ENCODE measurements at places on chromosomes 13 and 19.

DNA sequence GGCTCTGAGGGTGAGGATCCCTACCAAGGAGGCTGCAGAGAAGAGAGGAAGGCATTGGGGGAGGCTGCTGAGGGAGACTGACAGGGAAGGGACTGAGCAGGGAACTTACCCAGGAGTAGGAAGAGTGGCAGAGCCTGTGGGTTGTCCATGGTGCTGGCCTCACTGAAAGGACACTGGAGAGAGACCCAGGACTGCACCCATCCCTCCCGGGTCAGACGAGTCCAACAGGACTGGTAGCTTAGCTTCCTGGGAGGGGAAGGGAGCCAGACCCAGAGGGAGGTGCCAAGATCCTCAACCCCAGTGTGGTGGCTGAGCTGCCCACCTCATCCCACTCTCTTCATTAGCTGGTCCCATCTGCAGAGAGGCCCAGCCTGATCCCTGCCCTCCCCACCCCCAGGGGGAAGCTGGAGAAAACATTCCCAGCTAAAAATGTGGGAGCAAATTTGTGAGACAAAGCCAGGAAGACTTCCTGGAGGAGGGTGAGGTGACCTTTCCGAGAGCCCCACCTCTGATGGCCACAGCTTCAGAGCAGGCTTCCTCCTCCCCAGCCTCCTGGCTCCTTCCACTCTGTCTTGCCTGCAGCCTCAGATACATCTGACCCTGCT lies at the start of gene VSIG10L:
TSS of gene VSIG10L (minus strand) at position 164 of the 605 bp plus-strand sequence. CDS start at position 149, 15 bp downstream.
- DNase-seq, result no peak

DNA sequence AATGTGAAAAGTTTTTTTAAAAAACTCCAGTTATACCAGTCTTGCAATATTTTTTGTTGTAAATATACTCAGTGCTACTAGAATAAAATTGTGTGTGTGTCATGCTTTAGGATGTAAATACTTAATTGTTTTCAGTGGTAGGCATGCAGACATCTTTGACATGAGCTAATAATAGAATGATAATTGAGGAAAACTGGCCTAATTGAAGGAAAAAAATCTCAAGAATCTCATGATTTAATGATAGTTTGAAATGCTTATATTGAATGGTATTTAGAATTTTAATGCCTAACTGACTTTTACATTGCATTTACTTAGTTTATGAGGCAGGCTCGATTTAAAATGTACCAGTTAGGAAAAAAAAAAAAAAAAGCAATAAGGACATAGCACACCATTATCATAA lies 3.2 kb upstream of the MAB21L1 start:
- no peak for DNase-seq

DNA sequence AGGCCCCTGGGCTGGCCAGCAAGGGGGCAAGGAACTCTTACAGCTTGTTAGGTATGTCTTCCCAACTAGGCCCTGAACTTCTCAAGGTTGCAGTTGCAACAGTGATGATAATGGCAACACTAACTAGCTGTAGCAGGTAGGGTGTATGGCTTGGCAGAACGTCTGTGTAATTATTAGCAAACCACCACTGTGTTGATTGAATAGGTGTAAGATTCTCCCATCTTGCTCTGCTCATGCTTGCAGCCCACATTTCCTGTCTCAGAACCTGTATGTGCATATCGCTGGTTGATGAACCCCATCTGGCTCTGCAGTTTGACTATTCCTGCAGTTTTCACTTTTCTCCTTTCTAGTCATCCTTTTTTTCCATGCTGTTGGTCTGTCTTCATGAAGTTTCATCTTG lies 178.8 kb downstream of the KATNAL1 start:
- no peak for DNase-seq

DNA sequence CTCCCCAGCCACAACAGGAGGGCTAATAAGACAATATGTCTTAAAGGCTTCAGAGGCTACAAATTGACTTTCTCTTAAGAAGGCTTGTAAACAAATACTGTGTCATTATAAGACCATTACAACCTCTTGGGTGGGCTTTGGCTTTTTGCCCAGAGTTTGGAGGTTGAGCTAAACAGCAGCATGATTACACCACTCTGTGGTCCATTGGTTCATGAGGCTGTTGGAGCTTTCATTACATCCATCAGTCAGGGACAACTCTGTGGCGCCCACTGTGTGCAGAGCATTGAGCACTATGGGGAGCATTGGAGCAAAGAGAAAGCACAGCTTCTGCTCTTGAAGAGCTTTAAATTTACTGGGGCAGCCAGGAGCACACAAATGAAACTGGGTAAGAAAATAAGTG lies 75.9 kb downstream of the TNFSF11 start:
- no peak for DNase-seq

DNA sequence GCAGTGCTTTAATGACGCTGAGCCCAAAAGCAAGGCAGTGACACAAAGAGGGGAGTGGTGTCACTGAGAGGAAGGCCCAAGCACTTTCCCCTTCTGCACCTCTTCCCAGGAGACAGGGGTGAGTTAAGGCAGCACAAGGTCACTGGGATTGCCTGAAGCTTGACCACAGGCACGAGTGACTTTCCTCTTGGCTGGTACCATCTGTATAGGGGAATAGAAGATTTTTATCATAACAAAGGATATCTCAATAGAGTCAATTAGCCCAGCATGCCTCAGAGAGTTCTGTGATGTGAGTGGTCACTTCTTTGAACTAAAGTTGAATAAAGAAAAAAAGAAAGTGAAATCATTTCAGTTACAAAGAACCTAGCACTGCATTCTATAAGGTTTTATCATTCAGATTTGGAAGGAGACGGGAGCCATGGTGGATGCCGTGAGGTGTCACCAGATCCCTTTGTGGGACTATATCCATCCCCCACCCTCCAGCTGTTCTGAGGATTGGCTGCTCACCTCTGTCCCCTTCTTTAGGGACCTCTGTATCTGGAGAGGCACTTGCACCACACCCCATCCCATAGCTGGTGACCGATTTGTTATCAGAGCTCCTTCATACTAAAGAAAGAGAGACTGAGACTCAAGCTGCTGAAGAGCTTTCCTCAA lies 291.2 kb downstream of the DCT start:
- DNase-seq, result no peak

DNA sequence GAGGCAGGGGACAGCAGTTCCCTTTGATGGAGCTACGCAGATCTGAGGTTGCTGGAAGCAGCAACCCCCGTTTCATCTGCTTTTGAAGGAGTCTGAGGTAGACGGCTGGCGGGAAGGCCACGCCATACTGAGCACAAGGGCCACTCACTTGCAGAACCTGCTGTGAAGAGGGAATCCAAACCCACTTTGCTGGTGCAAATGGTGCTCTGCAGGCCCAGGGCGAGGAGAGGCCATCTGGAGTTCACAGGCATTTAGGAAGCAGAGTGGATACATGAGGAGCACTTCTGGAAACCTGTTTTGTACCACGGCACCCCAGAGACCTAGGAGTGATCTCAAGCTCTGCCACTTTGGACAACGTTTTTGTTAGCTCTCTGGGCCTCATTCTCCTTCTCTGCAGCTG lies 227.8 kb downstream of the UQCRFS1 start:
- DNase-seq, result no peak

DNA sequence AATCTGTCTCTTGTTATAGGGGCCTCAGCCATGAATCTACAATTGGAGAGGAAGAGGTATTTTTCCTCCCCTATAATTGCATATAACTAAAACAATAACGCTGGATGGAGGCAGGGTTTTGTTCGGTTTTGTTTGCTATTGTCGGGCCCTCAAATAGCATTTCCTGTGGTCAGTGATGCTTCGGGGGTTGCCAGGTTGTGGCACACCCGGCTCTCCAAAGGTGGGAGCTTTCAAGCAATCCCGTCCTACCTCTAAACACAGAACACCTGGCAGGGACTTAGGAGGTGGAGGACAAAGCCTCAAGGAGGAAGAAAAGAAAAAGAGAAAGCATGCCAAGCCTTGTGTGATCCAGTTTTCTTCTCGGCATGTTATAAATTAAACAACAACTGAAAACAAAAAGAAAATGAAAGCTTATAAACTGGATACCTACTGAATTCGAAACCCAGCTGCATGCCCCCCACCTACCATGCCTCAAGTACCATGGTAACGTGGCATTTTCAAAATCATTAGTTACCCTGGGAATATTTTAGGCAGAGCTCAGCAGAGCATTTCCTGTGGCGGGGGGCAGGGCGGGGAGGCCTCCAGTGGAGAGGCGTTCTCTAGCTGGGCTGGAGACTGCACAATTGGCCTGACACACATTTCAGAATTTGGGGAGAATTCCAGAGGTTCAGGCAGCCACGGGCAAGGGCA lies 213.8 kb downstream of the DCLK1 start:
- no peak for DNase-seq

DNA sequence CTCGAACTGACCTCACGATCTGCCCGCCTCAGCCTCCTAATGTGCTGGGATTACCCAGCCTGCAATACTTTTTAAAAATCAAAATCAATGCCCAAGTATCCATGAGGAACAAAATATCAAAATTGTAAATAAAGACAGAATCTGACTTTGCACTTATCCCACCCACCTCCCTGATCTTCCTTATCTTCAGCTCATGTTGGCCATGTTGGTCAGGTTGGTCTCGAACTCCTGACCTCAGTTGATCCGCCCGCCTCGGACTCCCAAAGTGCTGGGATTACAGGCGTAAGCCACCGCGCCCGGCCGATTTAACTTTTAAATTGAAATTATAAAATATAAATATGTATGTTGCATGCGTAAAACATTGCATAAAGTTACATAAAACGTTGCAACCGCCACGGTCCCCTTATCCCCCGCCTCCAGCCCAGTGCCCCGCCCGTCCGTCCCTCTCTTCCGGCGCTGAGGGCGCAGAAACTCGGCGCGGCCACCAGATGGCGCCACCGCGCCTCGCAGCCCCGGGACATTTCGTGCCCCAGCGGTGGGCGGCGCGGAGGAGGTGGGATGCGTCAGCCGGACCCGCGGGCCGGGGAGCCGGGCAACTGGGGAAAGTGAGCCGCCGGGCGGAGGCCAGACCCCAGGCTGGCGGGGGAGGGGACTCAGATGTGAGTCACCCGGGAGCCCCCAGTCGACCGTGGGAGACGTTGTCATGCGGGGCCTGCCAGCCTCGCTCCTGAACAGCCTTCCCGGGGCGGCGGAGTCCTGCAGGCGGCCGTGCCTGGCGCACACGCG lies 1.5 kb upstream of the GADD45B start:
- DNase-seq, result no peak

GRCh38 chr19:7897292-7897691 lies 6.4 kb upstream of the MAP2K7 start:
- DNase-seq, result no peak

GRCh38 chr19:6091771-6092291 lies 18.5 kb downstream of the RFX2 start:
- DNase-seq, result no peak
